Endothelial cell (in vitro differentiated cells): ENCODE measurements at places on chromosomes 1 and 21. TPM values are rescaled to one million over a fixed set of nuclear protein-coding genes. Genes with fewer than 3 reads are reported as not detected.

RGS1 gene
- total RNA-seq: not detected

FYB2 gene
- 0.18 TPM for total RNA-seq

FMOD gene
- not detected for total RNA-seq

RNU1-1 gene
- total RNA-seq: 3,428 TPM
